Smooth muscle cell of bladder (primary cell): ENCODE measurements at places on chromosomes 4 and X. TPM values are rescaled to one million over a fixed set of nuclear protein-coding genes. Genes with fewer than 3 reads are reported as not detected.

The EXOC1L gene
- total RNA-seq: 0.37 TPM in 1 of 2 replicates, not detected in the other

The STBD1 gene
- 7.0 and 10.9 TPM in 2 replicates for total RNA-seq

The OPRPN gene
- not detected in 2 replicates for total RNA-seq

The FATE1 gene
- total RNA-seq: 0.09 TPM in 1 of 2 replicates, not detected in the other

The GLOD5 gene
- total RNA-seq: not detected in 2 replicates

The WWC2 gene
- 26.3 and 31.2 TPM in 2 replicates for total RNA-seq

The LDB2 gene
- total RNA-seq: 36.5 and 44.7 TPM in 2 replicates

The CFP gene
- 0.14 and 0.46 TPM in 2 replicates for total RNA-seq

The DUX4 gene
- not detected in 2 replicates for total RNA-seq

The ZC4H2 gene
- total RNA-seq: 2.3 and 2.7 TPM in 2 replicates

The BMPR1B gene
- total RNA-seq: 0.14 and 0.55 TPM in 2 replicates

The PF4V1 gene
- 51.0 and 75.8 TPM in 2 replicates for total RNA-seq

The C4orf50 gene
- under 0.01 TPM in 1 of 2 replicates, not detected in the other for total RNA-seq

The NPY2R gene
- total RNA-seq: under 0.01 TPM in 1 of 2 replicates, not detected in the other

The ZNF732 gene
- 0.14 and 0.18 TPM in 2 replicates for total RNA-seq

The CC2D2A gene
- total RNA-seq: 20.6 and 23.2 TPM in 2 replicates

The DIPK2B gene
- total RNA-seq: 0.18 TPM in 1 of 2 replicates, not detected in the other

The FAM9B gene
- total RNA-seq: not detected in 2 replicates

The AP1S2 gene
- 26.3 and 38.3 TPM in 2 replicates for total RNA-seq

The TMSB4X gene
- 10,963 and 11,105 TPM in 2 replicates for total RNA-seq

The TAF7L gene
- 0.37 and 0.43 TPM in 2 replicates for total RNA-seq

The RTL5 gene
- 0.85 and 1.6 TPM in 2 replicates for total RNA-seq

The TMSB15A gene
- 0.85 and 0.92 TPM in 2 replicates for total RNA-seq

The GAGE12F gene
- total RNA-seq: not detected in 2 replicates

The CHIC1 gene
- 7.2 and 7.5 TPM in 2 replicates for total RNA-seq

The HTATSF1 gene
- total RNA-seq: 22.2 and 28.2 TPM in 2 replicates

The SASH3 gene
- not detected in 2 replicates for total RNA-seq

The MAGEB17 gene
- total RNA-seq: not detected in 2 replicates

The CPZ gene
- total RNA-seq: 14.5 and 44.8 TPM in 2 replicates

The SLC9B2 gene
- total RNA-seq: 12.2 and 15.3 TPM in 2 replicates

The NDP gene
- 0.28 and 0.43 TPM in 2 replicates for total RNA-seq

The TEX11 gene
- total RNA-seq: 0.09 TPM in 1 of 2 replicates, not detected in the other

The USP17L26 gene
- not detected in 2 replicates for total RNA-seq

The STK32B gene
- total RNA-seq: 3.3 and 20.5 TPM in 2 replicates

The DGAT2L6 gene
- total RNA-seq: not detected in 2 replicates

The EGF gene
- 0.37 and 0.43 TPM in 2 replicates for total RNA-seq

The AGTR2 gene
- total RNA-seq: not detected in 2 replicates
